Stimulated activated CD8-positive, alpha-beta memory T cell treated with anti-CD3 and anti-CD28 coated beads, Interleukin-2, amount 100 ng/mL, for 1 hour (primary cell): ENCODE measurements at places on chromosomes 16 and 17.

DNA sequence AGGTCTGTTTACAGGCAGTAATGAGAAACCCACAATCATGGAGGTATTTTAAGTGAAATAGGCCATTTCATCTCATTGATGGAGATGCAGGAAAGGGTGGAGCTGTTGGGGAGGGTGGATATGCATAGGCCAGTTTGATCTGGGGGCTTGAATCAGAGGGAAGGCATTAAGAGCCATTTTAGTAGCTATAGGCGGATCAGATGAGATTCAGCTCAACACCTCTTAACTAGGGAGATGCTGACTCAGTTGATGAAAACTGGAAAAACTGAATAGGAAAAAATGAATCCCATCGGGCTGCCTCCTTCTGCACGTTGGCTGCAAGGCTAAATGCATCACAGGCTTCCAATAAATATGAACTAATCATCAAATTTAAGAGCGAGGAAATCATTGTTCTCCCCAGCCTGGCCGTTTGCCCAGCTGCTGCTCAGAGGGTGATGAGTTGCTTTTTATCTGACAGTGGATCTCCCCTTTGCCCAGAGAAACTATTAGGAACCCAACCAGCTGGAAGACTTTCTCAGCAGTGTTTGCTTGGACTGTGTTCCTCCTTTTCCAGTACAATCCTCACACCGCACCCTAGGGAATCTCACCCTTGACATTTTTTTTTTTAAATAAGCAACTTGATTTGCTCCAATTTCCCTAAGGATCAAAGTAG, 149.6 kb downstream of the SOX9 start:
- no peak for DNase-seq

DNA sequence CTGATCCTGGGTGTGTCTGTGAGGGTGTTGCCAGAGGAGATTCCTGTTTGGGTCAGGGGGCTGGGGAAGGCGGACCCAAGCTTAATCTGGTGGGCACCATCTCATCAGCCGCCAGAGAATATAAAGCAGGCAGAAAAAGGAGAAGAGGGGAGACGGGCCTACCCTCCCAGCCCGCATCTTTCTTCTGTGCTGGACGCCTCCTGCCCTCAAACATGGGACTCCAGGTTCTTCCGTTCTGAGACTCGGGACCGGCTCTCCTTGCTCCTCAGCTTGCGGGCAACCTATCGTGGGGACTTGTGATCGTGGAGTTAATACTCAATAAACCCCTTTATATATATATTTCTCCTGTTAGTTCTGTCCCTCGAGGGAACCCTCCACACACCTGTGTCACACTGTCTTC, 64.5 kb downstream of the LMF1 start:
- no peak for DNase-seq

DNA sequence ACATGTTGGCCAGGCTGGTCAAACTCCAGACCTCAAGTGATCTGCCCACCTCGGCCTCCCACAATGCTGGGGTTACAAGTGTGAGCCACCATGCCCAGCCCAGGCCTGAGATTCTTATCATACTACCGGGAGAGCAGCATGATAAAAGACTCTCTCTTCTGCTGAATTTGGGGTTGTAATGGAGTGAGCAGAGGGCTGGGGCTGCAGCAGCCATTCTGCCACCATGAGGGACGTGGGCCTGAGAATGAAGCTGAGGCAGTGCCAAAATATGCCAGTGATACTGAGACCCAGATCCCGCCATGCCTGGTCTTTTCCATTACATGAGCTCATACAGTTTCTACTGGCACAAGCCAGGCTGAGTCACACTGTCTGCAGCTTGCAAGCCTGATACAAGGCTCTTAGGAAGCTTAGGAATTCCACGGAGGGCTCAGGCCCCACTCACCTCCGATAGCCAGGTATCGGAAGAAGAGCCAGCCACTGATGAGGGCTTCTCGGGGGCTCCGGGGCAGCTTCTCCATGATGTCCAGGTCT, 19.6 kb upstream of the P2RX1 start:
- DNase-seq, result no peak

- DNase-seq, result no peak
These were observed 91.8 kb downstream of the ASIC2 start for GRCh38 chr17:33201283-33201682.

DNA sequence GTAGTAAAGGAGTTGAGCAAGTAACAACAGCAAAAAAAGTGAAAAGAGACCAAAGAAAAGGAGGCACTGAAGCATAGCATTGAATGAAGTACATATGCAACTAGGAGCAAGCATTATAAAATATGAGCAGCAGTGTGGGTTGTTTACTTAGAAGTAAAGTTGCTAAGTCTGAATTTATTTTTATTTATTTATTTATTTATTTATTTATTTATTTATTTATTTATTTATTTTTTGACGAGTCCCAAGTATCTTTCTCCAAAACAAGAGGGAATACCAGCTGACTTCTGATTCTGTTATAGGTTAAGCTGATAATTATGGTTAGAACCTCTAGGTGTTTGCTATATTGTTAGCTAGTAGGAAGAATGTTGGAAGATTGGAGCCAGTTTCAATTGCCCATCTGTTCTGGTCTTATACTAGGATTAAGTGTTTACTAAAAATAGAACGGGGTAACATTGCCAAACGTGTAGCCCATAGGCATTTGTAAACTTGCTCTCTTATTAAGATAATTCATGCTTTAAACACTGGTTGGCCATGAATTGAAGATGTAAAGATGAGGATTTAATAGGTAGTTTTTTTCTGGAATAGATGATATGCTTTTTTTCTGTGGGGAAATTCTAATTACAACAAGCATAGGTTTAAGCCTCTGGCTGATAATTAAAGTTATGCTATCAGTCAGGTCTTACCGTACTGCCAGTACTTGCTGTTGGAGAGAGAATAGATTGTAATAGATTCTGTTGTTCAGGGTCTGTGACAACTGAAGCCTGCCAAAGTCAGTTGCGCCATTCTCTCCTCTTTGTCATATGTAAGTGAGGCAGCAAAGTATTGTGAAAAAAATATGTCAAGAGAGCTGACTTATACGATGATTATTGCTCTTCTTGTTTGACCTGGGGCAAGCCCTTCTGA, 66.7 kb downstream of the PPM1E start:
- no peak for DNase-seq

- DNase-seq, result no peak
These were observed 26.3 kb upstream of the HS3ST2 start for GRCh38 chr16:22787466-22788192.

- no peak for DNase-seq
These were observed 1.3 kb upstream of the NXPH3 start for GRCh38 chr17:49574323-49574781.

GRCh38 chr17:76265624-76266243, 586 bp downstream of the UBALD2 start:
- DNase-seq, result no peak

GRCh38 chr17:14121952-14122351, 52.6 kb downstream of the COX10 start:
- DNase-seq, result no peak

DNA sequence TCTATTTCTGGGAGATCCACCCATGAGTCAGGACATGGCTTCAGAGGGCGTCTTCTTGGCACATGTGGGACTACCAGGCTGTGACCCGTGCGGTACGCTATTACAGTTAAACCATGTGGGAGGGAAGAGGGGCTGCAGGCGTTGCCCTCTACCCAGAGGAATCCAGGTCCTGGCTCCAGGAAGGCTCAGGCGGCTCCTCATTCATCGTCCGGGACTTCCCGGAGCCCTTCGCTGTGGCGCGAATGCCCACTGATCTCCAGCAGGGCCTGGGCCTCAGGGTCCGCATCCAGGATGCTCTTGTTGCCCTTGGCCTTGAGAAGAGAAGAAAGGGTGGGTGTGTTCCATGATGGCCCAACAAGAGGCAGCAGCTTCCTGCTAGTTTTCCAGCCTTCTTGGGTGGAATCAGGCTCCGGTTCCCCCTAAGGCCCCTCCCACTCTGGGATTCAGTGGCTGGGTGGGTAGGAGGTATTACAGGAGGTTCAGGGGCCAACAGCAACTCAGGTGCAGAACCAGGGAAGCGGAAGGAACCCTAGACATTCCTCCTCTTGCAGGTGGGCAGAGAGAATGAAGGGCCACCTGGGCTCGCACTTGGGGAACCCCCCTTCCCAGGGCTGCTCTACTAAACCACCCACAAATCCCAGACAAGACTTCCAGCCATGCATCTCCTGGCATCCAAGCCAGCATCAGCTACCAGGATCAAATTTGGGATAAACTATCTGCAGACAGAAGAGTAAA, 24.6 kb downstream of the MEAK7 start:
- DNase-seq, result no peak

GRCh38 chr17:81802048-81802758, 1.7 kb upstream of the GCGR start:
- no peak for DNase-seq

- DNase-seq, result no peak
These were observed 567.9 kb upstream of the CDH11 start for GRCh38 chr16:65689726-65690125.

GRCh38 chr17:80292521-80292971, 31.9 kb downstream of the RNF213 start:
- DNase-seq, result no peak

- DNase-seq, result no peak
These were observed 52.5 kb downstream of the NKD1 start for GRCh38 chr16:50600582-50601283.

DNA sequence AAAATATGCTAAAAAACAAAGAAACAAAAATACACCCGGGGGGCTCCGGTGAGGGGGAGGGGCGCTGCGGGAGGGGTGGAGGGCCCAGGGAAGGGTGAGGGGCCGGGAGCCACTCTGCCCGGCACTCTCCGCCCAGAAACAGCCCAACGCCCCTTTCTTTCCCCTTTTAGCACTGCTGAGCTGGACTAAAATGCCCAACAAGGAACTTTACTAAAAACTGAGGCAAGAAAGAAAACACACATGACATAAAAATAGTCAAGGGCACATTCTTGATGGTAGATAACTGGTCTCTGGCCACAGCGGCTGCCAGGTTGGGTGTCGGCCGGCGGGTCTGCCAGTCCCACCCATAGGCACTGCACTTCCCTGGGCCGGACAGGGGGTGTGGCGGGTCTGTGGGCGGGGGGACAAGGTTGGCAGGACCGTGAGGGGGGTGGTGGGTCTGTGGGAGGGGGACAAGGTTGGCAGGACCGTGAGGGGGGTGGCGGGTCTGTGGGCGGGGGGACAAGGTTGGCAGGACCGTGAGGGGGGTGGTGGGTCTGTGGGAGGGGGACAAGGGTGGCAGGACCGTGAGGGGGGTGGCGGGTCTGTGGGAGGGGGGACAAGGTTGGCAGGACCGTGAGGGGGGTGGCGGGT, 20.9 kb downstream of the METRNL start:
- no peak for DNase-seq

- DNase-seq, result no peak
These were observed 1.3 kb downstream of the METTL23 start for GRCh38 chr17:76727745-76728456.

- no peak for DNase-seq
These were observed 7.3 kb upstream of the SSTR2 start for GRCh38 chr17:73157521-73157890.

DNA sequence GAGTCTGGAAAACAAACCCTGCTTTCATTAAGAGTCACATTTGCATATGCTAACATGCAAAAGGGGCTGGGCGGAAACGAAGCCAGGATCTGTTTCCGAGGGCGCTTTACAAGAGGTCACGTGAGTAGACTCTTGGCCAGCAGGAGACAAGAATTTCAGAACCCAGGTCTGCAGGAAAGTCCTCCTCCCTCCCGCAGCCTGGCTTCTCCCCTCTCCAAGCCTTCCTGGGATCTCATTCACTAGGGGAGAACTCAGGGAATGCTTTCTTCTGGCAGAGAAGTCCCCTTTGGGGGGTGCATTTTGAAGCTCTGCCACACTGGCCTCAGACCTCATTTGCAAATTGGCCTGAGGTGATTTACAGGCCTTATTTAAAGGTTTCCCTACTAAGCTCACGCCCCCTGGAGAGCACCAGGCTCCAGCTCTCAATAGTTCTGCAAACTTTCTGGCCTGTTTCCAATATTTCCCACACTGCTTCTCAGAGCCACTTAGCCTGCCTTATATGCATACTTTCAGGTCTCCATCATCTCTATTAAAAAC, 57.2 kb upstream of the CACNG5 start:
- DNase-seq, result no peak

DNA sequence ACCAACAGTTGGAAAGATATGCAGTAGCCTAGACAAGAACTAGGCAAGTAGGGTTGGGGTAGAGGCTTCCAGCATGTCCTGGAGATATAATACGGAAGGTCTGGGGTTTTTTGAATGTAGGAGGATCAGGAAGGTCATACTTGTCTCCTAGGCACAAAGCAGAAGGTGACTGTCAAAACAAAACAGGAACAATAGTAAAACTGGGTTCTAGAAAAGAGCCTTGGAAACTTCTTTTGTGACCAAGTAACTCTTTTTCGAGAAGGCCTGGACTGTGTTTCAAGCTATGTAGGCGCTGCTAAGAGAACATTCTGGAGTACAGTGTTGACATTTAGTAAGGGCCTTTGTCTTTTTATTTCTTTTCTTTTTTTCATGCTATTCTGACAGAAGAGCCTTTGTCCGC, 26.9 kb upstream of the TENT4B start:
- no peak for DNase-seq

DNA sequence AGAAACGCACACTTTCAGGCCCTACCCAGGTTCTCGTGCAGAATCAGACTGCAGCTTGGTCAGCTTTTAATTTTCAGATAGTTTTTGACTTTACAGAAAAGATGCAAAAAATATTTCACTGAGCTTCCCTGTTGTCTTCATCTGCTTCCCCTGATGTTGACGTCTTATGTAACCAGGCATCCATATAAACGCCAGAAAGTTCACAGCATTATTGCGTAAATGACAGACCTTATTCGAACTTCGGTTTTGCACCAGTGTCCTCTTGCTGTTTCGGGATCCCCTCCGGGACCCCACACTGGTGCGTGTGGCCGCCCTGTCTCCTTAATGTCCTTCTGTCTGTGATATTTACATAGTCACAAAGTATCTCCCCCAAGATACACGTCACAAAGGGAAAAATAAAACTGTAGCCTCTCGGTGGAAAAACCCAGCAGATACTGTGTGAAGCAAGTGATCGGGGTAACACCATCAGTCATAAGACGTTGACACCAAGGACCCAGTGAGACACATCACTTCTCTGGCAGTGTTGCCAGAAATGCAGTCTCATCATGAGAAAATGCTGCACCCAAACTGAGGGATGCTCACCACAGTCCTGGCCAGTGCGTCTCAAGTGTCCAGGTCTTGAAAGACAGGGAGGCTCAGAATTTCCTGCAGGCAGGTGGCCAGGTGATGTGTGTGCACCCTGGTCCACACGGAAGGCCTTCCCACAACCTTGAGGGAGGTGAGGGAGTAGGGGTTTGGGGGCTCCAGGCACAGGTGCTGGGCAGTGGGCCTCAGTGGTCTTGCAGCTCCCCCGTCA, 4.3 kb downstream of the BANP start:
- DNase-seq, result no peak

- DNase-seq, result no peak
These were observed 58.0 kb upstream of the SCNN1B start for GRCh38 chr16:23244122-23244521.

DNA sequence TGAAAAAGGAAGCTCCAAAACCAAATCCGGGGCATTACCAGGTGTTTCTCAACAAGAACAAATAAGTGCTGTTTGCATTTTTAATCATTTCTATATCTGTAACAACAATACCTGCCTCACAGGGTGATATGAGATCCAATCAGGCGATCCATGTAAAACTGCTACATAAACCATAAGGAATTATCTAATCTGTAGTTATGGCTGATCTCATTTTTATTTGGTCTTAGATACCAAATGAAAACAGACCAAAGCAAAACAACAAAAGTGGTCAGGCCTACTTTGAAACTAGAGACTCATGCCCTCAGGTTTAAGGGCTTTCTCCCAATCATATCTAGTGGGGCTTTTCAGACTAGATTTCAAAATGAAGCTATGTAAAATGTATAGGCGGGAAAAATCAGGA, 28.3 kb downstream of the XPO6 start:
- no peak for DNase-seq
